ENCODE measurements at places on chromosomes 2 and 18. TPM values are rescaled to one million over a fixed set of nuclear protein-coding genes. Genes with fewer than 3 reads are reported as not detected.

The GLS gene
- 196 TPM for polyA plus RNA-seq

The PRPF40A gene
- 20.2 TPM for polyA plus RNA-seq

The ANKRD44 gene
- 2.2 TPM for polyA plus RNA-seq

The BZW1 gene
- 50.5 TPM for polyA plus RNA-seq

The MFSD2B gene
- polyA plus RNA-seq = not detected

All from kidney (tissue), 22 donors.